CD4-positive, alpha-beta T cell treated with Interleukin-12 subunit alpha and Interleukin-12 subunit beta, for 1 hour (primary cell): ENCODE measurements at places on chromosomes 1 and 21.
A peak's percentile ranks its signal among the peaks of the same experiment; 100 is the strongest.

DNA sequence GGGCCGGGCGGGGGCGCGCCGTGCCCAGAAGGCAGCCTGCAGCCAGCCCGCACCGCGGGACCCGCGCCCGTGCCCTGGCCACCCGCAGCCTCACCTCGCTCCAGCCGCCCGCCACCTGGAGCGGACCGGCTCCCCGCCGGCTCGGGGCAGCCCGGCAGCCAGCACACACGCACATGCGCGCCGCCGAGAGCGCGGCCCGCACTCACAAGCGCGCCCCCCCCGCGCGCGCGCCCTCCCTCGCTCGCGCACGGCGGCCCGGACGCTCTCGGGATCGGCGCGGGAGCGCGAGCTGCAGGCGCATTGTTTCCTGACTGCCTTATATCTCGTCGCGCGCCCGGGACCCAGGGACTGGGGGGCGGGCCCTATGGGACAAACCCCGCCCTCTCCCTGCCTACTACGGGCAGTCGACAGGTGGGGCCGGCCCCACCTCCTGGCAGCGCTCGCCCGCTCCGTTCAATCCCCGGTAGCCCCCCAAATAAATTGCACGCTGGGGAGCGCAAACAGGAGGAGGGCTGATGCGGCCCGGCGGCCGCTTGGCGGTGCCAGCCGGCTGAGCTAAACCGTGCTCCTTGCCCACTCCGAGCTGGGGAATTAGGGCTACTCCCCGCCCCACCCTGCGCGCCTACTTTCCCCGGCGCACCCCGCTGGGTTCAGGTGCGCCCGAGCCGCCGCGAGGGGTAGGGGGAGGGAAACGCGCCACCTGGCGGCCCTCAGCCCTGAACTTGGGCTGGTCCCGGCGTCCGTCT is at the start of gene MYCL:
MYCL (minus strand) TSS at position 204 of the 746 bp plus-strand sequence. CDS start 483 bp downstream, outside the sequence.
- peak; percentile 73 for DNase-seq

DNA sequence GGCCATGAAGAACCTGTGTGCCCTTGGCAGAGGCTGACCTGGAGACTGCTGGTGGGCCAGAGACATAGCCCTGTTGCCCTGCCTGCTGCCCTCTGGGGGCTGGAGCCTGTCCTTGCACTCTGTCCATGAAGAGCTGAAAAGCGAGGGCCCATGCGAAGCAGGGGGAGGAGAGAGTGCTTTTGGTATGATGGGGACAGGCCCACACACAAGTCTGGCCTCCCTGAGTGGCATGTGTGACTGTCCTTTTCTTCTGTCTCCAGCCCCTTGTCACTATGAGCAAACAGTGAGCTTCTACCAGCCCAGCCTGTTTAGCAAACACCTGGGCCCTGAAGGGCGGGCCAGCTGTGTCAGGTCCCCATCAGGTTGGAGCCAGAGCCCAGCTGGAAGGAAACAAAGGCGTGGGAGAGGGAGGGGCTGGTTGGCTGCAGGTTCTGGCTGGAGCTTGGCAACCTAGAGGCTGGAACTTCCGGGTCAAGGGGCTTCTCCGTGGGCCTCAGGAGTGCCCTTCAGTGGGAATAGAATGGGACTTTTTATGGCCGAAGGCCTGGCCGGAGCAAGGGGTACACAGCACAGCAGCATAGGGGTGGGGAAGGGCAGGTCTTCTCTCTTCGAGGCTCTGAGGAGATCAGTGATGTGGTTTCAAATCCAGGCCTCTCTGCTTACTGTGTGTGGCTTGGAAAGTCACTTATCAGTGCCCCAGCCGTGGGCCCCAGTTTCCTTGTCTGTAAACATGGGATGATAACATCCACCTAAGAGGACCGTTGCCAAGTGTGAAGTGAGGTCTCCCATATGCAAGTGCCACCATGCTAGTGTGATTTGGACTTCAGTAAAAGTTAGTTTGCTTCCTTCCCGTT is 14.3 kb downstream of the QSOX1 start:
- peak; percentile 39 for DNase-seq

GRCh38 chr1:179153217-179153616 is 71.3 kb downstream of the TOR3A start:
- DNase-seq: no peak

DNA sequence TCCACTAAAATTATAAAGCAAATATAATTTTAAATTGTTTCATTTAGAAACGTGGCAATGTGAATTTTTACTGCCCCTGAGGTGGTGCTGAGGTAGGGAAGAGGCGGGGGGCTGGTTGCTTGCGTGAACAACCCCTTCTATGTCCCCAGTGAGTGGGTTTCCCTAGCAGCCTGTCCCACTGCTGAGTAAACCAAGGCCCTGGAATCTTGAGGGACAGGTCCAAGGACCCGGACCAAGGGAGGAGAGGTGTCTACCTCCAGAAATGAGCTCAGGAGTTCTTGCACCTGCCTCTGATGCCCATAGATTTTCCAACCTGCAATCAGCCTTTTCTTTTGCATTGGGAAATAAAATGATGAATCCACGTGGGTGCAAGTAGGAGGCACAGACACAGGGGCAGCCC is 649 bp upstream of the LDLRAD1 start:
- no peak for DNase-seq

DNA sequence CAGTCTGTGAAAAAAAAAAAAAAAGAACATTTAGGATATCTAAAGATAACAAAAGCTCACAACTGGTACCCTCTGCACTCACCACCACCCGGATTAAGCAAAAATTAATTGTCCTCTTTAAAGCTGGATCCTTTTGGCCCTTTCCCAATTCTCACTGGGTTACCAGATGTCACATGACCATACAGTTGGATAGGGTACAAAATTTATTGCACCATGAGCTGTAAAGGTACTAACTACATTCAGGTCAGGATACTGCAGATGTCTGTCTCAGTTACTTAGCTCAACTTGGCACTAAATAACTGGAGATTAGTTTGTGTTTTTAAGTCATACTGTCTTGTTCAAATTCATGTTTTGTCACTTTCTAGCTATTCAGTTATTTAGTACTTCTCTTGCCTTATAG is 96.3 kb downstream of the GPATCH2 start:
- no peak for DNase-seq

DNA sequence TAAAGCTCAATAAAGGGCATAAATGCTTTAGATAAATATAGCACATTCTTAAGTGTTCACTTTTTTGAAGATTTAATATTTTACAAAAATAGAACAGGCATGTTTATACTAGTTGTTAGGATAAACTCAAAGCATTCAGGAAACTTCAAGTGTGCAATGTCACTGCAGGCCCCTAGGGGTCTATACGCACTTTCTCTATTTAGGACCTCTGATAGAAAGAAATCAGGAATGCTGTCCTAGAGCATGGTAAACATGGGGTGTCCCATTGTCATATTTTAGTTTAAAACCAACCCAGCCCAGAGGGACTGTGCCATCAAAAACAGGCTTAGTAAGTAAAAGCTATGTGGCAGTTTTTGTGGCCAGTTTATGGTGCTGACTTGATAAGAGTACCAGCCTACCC is 102.2 kb downstream of the BARHL2 start:
- no peak for DNase-seq

GRCh38 chr1:158570480-158570879 is at the start of gene OR6P1:
OR6P1 (minus strand) TSS chr1:158570580; CDS start chr1:158563604, 6,976 bp downstream.
- no peak for DNase-seq

DNA sequence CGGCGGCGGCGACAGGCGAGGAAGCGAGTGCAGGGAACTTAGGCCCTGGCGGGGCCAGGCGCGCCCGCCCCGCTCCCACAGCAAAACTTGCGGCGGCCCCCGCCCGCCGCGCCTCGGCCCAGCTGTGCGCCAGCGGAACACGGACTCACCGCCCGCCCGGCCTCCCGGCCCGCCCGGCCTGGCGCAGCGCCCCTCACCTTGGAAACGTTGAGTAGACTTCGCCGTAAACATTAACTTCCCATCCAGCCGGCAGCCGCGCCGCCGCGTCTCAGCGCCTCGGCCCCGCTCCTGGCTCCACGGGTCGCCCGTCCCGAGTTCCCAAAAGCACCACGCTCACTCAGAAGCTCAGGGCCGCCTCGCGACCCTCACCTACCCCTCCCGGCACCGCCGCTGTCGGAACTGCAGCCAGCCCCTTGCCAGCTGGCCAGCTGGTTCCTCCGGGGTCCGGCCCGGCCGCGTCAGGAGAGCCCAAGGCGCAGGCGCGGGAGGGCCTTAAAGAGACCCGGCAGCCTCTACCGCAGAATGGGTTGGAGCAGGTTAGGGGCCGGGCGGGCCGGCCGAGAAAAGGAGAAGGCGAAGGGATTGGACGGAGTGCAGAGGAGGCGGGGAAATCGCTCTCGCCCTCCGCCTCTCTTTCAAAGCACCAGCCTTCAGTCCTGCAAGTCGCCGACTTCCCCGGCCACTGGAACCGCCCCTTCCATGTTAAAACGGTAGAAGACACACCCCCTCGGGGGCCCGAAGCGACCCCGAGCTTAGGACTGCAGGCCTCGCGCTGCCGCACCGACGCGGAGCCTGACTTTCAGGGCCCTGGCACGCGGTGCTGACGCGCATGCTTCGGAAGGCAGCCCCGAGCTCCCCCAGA is at the start of gene EVI5:
EVI5 (minus strand) TSS at position 470 of the 862 bp plus-strand sequence. CDS start 48,562 bp downstream, outside the sequence.
- peak; percentile 54 for DNase-seq

- no peak for DNase-seq
These were observed 61.8 kb upstream of the ETS2 start for GRCh38 chr21:38743772-38744529.

- peak; percentile 24 for DNase-seq
These were observed 648 bp downstream of the S100PBP start for GRCh38 chr1:32817815-32818786.

GRCh38 chr1:156705321-156705917 is at the start of gene CRABP2:
CRABP2 (minus strand) TSS chr1:156705583; CDS start chr1:156705446, 137 bp downstream.
- no peak for DNase-seq

DNA sequence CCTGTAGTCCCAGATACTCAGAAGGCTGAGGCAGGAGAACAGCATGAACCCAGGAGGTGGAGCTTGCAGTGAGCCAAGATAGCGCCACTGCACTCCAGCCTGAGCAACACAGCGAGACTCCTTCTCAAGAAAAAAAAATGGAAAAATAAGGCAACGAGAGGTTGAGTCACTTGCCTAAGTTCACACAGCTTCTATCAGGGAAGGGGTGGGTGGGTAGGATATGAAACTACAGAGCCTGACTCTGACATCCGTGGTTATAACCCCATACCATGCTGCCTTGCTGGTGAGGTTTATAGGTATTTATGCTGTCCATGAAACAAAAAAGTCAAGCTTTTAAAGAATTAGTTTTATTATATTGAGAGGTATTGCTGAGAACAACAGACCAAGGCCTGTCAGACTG is 61.5 kb upstream of the RAB4A start:
- DNase-seq: no peak
